ENCODE measurements at places on chromosomes 6 and 20.

DNA sequence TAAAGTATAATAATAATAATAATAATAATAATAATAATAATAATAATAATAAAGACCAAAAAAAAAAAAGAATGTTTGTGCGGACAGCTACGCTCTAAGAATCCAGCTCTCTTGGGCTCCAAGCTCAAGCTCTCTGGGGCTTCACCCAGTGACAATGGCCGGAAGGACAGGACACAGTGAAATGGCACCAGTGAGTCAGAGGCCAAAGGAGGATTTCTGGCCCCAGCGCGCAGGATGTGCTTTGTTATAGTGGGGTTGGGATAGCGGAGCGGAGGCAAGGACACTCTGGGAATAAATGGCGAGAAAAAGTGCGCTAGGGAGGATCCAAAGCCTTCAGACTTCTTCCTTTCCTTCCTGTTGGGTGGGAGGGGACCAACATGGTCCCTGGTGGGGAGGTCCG is 38.2 kb downstream of the HLA-A start:
- no peak for DNase-seq

DNA sequence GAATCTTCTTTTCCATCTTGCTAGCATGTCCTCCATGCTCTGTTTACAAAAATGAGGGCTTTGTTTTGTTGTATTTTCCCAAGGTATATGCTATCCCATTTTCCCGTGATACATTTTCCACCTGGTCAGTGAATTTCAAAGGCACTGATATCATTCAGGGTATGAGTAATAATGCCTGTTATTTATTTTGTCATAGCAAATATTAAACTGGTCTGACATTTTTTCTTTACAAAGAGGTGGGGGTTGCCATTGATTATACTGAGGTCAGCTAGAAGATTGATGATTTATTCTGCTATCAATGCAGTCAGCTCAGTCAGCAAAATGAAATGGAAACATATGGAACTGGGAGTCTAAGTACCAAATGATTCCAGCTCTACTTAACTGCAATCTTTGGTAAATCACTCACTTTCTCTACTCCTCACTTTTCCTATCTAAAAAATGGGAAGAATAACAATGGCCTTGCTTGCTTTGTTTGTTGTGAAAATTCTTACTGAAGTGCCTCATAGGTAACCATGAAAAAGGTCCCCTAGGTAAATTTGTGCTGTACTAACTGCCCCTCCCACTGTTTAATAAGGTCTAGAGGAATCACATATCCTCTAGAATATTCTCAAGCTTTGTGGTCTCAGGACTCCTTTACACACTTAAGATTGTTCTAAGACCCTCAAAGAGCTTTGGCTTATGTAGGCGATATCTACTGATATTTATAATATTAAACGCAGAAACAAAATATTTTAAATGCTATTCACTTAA is 64.0 kb downstream of the ARHGAP18 start:
- DNase-seq: no peak

DNA sequence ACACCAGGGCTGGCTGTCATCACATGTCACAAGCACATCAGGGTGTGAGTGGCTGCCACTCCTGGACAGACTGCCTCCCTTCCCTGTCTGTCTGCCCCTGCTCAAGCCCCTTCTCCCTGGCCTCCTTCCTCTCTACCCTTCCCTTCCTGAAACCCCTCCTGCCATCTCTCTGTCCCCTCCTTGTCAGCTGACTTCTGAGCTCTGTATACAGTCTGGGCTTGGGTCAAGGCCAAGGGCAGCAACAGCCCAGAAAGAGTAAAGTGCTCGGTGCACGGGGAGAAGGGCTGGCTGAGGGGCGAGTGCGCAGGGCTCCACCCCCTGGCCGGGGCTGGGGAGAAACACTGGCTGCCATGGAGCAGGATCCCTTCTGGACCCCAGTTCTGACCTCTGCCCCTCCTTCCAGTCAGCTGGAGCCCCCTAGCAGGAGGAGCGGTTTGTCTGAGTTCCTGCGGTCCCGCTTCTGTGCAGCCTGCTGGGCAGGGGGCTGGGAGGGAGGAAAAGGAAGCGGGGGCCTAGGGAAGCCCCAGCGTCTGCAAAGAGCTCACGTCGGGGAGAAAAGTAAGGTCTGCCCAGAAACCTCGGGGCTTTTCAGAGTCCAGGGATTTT is 2.0 kb downstream of the LKAAEAR1 start:
- no peak for DNase-seq

DNA sequence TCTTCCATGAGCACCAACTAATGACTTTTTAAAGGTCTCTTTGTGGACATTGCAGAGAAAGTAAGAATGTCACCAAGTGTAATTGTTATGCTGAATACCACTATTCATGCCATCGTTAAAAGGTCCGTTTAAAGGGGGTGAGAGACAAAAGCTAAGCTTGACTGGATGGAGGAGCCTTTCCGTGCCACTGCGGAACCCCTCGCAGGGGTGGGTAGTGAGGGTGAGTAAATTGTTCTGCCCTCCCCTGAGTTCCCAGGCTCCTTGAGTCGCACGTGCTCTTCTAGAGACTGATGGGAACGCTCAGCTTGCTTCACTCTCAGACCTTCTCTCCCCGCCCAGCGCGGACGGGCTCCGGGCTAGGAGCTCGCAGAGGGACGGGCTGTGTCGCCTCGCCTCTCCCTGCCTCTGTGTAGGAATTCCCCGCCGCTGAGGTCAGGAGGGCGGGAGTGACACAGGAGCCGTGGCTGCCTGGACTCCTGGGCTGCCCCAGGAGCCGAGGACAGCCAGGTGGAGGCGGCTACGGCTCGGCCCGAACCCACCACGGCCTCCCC is 314.8 kb upstream of the QKI start:
- DNase-seq: no peak

GRCh38 chr6:170162775-170163404 is 128.0 kb downstream of the DLL1 start:
- no peak for DNase-seq

- DNase-seq: no peak
These were observed 345.1 kb upstream of the AGPAT4 start for GRCh38 chr6:161618831-161619454.

DNA sequence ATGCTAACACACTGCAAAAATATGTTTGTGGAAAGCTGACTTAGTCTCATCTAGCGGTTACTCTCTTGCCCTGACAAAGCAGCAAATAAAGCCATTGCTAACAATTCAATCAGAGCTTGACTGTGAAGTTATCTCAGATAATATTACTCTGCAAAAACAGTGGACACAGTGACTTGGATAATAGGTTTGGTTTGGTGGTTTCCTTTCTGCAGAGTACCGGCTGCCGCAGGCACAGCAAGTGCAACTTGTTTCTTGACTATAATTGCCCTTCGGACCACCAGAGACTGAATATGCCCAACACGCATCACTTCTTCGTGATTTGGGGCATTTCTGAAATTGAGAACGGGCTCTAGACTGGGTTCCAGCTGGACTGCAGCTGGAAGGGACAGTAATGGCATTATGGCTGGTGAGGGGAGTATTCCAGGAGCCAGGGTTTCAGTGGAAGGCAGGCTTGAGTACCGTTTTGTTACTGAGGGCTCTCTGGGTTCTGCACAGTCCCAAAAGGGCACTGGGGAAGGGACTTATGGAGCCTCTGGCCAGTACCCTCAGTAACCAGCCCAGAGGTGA is 40.0 kb downstream of the DSTN start:
- DNase-seq: no peak

Measured in progenitor cell of endocrine pancreas (in vitro differentiated cells).